Fibroblast of gingiva (primary cell): ENCODE measurements at places on chromosomes 7 and 10.

- peak; percentile 25 for DNase-seq
Observed at GRCh38 chr10:58177362-58177947, 90.2 kb downstream of the IPMK start.

DNA sequence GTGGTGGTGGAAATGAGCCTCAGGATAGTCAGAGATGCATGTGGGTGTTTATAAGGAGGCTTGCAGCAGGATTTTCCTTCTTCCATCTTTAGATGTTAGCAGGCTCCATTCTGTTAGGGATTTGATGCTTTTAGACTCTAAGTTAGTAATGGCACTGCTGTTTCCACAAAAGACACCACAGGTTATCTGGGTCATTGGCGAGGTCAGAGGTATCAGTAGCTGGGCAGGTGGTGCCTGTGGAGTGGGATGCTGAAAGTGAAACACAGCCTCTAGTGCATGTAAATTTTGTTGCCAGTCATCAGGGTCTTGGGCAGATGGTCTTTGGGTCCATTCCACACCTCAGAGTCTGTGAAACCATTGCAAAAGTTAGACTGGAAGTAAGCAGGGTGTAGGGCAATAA is 833 bp upstream of the PAX4 start:
- no peak for DNase-seq

GRCh38 chr10:110241407-110241806 is 34.0 kb downstream of the MXI1 start:
- no peak for DNase-seq

DNA sequence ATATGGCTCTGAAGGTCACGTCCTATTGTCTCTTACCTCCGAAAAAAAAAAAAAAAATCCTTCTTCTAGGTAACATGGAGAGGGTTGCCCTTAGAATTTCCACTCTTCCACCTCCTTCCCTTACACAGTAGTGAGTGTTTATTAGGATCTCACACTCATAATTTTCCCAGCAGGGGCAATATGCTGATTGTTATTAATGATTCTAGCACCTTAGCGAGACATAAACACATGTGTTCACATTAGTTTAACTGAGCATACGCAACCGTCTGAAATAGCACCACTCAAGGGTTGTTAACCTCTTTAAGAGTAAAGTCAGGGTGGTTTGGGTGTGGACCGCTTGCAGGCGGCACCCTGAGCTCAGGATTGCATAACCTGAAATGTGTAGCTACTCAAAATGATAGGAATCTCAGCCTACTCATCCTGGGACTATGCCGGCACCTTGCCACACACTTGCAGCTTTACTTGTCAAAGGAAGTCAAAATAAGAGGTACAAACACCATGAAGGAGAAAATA is 52.2 kb downstream of the CPEB3 start:
- peak; percentile 44 for DNase-seq

DNA sequence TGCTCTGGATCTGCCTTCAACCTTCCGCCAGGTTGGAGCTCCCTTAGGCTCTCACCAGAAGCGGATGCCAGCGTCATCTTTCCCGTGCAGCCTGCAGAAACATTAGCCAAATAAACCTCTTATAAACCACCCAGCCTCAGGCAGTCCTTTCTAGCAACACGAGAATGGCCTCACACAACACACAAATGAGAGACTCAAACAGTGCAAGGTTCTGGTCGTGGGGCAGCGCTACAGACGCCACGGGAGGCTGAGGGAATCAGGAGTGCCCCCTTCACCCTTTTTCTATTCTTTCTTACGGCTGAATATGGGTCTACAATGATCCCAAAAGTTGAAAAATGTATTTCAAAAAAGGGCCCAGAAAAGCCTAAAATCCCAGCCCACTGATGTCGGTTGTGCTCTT is 96.4 kb downstream of the FOXL3 start:
- no peak for DNase-seq

DNA sequence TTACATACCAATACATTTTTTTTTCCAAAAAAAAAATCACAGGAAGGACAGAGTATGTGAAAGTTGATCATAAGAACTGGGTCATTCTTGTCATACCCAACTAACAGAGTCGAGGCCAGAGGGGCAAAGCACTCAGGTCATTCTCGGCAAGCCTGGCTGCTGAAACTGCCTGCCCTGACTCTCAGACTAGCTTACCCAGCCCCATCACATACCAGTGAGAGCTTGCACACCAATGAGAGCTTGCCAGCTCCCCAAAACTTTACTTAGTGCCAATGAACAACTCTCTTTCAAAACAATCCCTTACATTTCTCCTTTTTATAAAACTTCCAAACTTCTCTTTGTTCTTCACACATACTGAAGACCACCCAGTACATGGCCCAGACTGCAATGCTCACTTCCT is 48.9 kb downstream of the VOPP1 start:
- no peak for DNase-seq

GRCh38 chr7:35241436-35241835 is 12.5 kb downstream of the TBX20 start:
- DNase-seq, result no peak

- DNase-seq, result peak; percentile 10
Observed at GRCh38 chr7:12540850-12541249, 29.7 kb upstream of the SCIN start.

DNA sequence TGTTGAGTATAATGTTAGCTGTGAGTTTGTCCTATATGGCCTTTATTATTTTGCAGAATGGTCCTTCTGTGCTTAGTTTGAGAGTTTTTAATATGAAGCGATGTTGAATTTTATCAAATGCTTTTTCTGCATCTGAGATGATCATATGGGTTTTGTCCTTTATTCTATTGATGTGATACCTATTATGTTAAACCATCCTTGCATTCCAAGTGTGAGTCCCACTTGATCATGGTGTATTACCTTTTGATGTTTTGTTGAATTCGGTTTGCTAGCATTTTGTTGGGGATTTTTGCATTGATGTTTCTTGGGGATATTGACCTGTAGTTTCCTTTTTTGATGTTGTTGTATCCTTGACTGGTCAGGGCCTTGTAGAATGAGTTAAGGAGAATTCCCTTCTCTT is 166.4 kb downstream of the MLLT10 start:
- no peak for DNase-seq

- DNase-seq, result peak; percentile 13
Observed at GRCh38 chr10:71569775-71570588, 149.6 kb downstream of the C10orf105 start.

- DNase-seq, result peak; percentile 8
Observed at GRCh38 chr10:52563360-52563759, 209.2 kb downstream of the MBL2 start.

DNA sequence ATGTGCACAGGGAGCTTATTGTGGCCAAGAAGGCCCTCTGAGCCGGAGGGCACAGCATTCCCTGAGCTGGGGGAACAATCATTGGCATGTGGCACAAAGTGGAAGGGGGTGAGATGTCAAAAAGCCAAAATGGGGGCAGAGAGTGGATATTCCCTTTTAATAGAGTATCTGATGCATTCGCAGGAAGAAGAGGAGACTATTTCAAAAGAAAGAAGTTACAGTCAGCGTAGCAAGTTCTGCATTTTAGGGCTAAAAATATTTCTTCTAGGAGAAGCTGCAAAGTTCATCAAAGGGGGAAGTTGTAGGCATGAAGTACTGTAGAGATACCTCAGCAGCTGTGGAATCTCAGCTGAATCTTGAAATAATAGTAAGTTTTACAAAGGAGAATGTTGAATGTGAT is 136.0 kb upstream of the WDR11 start:
- DNase-seq, result no peak

GRCh38 chr7:148650232-148650858 is 48.4 kb upstream of the CUL1 start:
- DNase-seq, result no peak

- no peak for DNase-seq
Observed at GRCh38 chr7:26166684-26167266, 14.8 kb downstream of the NFE2L3 start.

DNA sequence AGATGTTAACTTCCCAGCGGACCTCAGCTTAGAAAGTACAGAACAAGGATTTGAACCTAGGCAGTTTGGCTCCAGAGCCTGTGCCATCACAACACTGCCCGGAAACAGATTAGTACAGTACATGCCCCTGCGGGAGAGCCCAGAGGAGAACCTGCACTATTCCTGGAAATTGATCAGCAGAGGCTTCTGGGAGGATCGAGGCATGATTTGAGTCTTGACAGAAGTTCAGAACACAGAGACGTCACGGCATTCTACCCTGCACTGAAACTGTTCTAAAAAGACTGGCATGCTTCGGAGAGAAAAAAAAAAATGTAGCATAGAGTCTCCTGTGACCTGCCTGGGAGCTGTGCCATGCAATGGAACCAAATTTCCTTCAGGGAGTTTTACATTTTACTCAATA is 9.2 kb upstream of the IL6 start:
- DNase-seq, result no peak

DNA sequence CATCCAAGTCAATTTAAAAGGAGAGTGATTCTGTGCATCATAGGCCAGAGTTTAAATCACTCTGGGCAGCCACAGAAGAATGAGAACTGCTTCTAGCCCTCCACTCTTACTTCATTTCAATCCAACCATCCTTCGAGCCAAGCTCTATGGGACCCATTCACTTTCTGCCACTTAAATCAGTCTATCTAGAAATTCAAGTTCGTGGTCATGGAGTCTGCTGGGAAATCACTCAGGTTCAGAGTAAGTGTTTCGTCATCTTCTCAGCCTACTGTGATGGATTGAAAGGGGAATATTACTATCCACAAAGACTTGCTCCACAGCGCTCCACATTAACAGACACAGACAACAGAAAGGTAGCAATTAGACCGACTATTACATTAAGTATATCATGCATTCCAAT is 4.6 kb downstream of the DCLRE1C start:
- DNase-seq, result no peak

GRCh38 chr10:123571978-123572377 is 94.2 kb upstream of the GPR26 start:
- DNase-seq, result no peak

DNA sequence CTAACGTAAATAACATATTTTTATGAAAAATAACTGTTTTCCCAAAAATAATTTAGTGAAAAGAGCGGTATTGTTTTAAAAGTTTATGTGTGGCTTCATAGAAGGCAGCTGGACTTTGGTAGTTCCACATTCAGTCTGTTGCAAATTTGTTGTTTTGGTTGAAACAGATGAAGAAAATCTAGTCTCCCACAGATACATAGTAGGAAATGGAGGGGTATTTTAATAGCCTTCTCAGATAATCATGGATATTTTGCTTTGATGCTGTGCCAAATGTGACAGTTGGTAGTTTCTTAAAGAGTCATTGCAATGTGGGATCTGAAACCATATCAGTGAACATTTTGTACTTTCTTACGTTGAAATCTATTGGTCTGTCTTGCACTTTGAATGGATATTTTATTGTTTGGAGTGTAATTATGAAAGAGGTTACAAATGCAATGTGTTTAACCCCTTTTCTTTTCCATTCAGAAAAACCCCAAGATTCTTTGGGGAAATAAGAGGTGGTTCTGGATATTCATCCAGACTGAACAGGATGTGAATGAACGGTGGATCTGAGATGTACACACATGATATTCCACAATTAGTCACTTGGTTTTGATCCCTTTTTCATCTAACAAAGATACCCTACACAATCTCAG is 10.4 kb downstream of the ZNF365 start:
- DNase-seq, result no peak

DNA sequence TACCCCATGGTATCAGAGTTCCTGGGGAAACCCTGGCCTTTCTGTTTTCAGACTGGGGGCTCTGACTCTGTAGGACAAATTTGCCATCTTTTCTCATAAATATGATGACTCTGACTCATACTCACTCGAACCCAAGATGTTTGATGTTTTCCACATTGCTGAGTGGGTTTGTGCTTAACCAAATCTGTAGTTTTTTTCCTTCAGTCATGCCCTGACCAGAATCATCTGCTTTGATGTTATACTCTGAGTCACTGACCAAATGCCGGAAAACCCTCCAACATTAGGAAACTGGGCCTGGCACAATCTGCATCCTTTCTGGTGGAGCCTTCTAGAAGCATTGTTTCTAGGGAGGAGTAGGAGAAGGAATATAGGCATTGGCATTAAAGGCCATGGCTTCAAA is 118.7 kb downstream of the C10orf105 start:
- peak; percentile 85 for DNase-seq

DNA sequence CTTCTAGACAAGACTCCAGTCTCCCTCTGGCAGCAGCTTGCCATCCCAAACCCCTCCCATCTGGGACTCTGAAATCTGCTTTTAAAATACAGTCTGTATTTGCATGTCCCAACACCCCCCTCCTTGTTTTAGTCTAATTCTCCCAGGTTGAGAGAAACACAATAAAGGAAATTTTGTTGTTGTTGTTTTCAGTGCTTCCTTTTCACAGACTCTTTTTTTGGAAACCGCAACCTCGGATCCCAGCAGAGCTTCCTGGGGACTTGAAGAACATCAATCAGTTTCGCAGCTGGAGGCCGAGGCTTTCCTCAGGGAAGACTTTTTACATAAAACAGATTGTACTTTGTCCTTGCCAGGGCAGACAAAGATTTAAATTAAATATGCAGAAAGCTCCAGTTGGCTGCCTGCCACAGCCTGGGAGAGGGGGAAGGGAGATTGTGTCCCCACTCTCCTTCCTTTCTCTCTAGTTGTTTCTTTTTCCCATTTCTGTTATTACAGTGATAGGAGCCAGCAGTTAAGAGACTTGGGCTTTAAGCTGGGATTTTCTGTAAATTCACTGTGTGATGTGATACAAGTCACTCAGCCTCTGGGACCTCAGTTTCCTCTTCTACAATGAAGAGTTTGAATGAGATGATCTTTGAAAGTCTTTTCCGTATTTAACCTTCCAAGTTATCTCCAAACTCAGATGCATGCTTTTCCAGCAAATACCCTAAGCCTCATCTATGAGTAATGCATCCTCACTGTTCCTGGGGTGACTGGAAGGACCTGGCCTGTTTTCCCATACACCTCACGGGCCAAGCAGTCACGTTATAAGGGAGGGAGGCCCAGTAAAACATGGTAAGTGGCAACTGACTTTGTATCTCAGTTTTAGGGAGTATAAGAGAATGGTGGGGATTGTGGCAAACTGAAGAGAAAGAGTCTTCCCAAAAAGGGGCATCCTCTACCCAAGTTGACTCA is 192.3 kb downstream of the REEP3 start:
- DNase-seq, result peak; percentile 64

GRCh38 chr7:116672596-116673456 is 830 bp downstream of the MET start:
- no peak for DNase-seq

GRCh38 chr10:48517911-48518811 is 86.7 kb downstream of the ARHGAP22 start:
- DNase-seq, result no peak

GRCh38 chr7:85593355-85593754 is 406.5 kb upstream of the SEMA3D start:
- DNase-seq, result no peak
